ENCODE measurements at places on chromosomes 6 and 20.

DNA sequence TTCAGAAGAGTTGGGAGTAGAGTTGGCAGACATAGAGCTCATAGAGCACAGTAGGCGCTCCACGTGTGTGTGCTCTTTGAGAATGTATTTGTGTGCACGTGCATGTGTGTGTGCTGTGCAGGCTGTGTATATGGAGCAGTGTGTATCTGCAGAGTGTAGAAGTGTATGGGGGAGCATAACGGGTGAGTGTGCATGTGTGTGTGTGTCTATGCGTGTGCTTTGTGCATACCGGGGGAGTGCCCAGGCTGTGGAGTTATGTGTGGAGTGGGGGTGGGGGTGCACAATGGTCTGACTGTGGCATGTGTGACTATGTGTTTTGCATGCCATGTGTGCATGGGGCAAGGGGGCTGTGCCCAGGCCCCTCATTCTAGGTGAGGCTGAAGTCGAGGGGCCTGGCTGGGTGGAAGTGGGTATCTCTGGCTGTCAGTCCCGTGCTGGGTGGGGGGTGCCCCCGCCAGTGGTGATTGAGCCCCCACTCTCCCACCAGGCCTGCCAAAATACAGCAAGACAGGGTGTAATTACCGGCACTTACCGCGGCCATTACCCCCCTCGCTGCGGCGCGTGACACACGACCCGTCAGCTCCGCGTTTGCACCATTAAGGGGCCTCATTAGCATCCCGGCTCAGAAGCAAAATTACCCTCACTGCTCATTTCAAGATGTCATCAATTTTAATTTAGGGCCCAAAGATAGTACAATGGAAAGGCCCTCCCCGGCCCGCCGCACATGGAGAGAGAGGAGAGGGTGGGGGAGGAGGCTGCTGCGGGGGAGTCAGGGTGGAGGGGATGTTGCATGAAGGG is 39.1 kb downstream of the MDFI start:
- no peak for DNase-seq

DNA sequence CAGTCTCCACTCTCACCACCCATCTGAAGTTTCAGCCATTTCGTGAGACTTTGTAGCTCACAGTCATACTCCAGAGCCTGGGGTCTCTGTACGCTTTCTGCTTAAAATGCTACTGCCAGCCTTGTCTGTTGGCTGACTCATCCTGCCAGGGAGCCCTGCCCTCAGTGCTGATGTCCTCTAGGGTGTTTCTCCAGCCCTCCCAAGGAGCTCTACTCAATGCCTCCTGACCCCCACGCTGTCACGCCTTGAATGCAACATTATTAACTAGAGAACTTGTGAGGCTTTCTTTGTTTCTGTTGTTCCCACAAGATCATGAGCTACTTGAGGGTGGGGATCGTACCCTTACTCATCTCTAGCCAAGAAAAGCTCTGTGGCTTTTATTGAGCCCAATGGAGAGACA is 20.1 kb downstream of the KIF16B start:
- DNase-seq, result no peak

DNA sequence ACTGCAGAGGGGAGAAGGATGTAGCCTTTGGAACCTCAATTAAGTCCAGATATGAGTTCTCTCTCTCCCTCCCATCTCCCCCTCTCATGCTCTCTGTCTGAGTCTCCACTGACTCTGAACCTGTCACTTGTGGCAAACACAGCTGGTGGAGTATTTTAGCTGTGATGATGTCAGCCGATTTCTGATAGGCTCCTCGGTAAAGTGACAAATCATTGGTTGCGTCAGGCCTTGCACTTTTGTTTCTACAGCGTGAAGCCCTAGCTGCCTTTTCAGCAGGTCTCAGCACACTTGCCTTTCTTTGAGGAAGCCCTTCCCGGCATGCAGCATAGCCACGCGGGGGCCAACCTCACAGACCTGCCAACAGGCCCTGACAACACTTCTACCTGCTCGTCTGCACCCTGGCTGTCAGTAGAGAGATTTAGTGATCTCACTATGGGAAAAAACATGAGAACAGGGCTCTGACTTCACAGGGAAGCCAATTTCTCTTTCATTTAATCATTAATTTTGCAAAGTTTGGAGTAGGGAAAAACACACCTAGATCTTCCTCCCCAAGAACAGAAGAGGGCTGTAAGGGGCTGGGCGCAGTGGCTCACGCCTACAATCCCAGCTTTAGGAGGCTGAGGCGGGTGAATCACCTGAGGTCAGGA is 84.4 kb downstream of the GMPR start:
- peak; percentile 65 for DNase-seq

DNA sequence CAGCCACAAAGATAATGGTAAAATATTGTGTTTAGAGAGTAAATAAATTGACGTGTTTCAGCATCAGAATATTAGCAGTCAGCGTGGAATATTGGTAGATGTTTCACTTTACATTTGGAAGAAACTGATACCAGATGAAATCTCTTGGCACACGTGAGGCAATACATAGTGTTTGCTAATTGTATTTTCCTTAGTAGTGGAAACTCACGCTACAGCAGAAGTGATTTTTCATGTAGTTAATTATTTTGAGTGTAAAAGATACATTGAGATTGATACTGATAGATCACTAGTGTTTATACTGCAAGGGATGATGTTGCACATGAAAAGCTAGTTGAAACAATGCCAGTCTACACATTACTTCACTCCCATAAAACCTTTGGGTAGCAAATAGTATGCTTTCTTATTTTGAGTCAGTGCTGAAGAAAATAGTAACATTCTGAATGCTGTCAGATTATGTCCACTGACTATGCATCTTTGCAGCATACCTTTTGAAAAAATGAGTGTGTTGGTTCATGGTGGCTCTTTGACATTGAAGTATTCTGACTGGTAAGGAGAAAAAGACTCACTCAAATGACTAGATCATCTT is 59.3 kb downstream of the CD2AP start:
- no peak for DNase-seq

GRCh38 chr6:142707255-142707654 is 237.7 kb downstream of the HIVEP2 start:
- DNase-seq, result no peak

DNA sequence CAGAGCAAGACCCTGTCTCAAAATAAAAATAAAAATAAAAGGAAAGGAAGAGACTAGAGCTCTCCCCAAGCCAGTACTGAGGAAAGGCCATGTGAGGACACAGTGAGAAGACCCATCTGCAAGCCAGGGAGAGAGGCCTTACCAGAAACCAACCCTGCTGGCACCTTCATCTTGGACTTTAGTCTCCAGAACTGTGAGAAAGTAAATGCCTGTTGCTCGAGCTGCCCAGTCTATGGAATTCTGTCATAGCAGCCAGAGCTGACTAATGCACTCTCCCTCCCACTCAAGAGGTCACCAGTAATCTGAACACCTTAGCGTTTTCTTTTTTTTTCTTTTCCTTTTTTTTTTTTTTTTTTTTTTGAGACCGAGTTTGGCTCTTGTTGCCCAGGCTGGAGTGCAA is 7.3 kb upstream of the PRPH2 start:
- DNase-seq, result peak; percentile 7

Measured in small intestine (tissue), 16 donors.